ENCODE measurements at places on chromosomes 11 and 22. TPM values are rescaled to one million over a fixed set of nuclear protein-coding genes. Genes with fewer than 3 reads are reported as not detected.

DNA sequence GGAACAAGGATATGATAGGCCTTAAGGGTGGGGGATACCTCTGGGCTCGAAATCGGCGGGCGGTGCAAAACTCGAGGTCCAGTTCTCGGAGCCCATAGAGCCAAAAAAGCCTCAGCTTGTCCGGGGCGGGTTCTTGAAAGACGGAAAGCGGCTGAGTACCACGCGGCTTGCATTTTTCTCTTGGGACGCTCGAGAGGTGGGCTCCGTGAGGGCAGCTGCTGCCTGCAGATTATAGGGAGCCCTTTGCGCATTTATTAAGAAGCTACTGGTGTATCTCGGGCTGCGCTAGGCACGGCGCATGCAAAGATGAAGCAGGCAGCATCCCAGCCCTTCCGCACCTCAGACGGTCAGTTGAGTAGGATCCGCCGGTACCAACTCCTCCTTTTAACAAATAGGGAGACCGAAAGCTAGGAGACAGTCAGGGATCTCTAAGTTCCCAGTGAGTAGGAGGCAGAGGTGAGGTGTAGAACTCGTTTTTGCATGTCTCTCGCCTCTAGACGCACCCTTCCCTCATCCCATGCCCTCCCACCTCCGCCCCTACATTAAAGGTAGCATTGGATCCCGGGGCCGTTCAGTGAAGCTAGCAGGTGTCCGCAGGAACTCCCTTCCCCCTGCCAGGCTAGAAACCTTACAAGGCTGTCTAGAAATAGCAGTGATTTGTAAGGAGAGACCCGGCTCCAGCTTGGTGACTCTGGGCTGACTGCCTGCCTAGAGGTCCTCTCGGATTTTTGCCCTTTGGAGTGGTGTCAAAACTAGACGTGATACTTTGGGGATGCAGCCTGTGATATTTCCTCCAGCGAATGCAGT is 768 bp downstream of the LDHA start:
- DNase-seq: no peak

The MS4A6E gene
- total RNA-seq: not detected

The TBCEL gene
- total RNA-seq: 24.3 TPM

The KLHDC7B gene
- total RNA-seq: 2.0 TPM

GRCh38 chr11:36775756-36776155 is 177.7 kb upstream of the RAG2 start:
- DNase-seq: no peak

- no peak for DNase-seq
Observed at GRCh38 chr11:127136438-127136837, 135.9 kb upstream of the KIRREL3 start.

DNA sequence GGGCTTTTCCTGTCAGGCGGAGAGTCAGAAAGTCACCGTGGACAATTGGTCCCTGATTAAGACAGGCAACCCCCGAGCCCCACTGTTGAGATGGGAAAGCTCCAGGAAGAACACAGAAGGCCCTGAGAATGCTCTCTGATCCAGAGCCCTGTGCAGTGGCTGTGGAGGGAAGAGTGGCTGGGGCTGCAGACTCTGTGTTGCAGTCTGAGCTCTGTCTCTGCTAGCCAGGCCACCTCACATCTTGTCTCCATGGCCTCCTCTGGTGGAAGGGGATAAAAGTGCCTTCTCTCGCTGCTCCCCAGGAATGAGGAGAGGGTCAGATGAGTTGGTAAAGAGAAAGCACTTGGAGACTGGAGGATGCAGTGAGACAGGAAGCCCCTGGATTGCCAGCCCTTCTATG is 141.2 kb downstream of the CEP164 start:
- DNase-seq: no peak

DNA sequence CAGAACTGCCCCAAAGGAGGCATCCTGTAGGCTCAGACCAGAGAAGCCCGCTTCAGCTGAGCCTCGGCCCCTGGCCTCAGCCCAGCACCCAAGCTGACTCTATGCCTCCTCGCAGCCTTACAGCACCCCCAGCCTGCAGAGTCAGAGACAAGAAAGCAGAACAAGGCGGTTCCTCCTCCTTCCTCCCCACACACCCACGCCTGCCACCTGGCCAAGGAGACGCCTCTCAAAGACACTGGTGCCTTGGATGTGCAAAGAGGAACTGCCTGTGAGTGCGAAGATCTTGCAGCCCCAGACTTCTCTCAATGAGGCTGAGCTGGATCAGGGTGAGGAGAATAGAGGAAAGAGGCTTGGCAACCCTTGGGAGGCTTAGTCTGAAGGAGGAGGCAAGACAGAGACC is 60.2 kb downstream of the PDE2A start:
- no peak for DNase-seq

DNA sequence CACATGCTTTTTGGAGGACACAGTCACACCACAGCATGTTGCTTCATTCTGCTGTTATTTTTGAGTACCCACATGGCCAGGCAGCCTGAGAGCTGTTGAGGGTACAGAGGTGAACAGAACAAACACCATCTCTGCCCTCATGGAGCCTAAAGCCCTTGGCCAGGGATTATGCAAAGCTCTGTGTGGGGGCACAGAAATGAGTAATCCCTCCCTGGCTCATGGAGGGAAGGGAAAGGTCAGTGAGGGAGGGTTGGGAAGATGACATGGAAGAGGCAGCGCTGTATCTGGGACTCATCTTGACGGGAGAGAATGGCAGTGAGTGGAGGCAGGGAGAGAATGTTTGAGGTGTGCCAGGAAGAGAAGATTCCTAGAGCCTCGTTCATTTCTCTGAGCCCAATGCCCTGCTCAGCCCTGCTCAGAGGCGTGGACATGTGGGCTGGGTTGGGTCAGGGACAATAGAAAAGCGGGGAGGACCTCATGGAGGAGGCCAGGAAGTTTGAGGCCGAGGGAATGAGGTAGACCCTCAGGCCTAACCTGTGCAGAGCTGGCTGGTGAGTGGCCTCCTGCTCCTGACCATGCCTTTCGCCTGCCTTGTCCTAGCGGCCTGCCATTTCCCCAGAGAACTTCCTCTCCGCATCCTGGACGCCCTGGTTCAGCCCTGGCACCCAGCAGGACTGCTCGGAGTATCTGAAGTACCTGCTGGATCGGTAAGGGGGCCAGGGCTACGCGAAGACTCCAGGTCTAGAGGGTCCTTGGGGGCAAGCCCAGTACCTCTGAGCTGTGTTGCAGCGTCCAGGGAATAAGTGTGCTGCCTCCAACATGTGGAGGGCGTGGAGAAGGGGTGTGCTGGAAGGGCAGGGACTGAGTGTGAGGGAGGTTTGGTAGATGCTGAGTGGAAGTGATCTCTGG is 19.8 kb downstream of the USP35 start:
- DNase-seq: no peak

DNA sequence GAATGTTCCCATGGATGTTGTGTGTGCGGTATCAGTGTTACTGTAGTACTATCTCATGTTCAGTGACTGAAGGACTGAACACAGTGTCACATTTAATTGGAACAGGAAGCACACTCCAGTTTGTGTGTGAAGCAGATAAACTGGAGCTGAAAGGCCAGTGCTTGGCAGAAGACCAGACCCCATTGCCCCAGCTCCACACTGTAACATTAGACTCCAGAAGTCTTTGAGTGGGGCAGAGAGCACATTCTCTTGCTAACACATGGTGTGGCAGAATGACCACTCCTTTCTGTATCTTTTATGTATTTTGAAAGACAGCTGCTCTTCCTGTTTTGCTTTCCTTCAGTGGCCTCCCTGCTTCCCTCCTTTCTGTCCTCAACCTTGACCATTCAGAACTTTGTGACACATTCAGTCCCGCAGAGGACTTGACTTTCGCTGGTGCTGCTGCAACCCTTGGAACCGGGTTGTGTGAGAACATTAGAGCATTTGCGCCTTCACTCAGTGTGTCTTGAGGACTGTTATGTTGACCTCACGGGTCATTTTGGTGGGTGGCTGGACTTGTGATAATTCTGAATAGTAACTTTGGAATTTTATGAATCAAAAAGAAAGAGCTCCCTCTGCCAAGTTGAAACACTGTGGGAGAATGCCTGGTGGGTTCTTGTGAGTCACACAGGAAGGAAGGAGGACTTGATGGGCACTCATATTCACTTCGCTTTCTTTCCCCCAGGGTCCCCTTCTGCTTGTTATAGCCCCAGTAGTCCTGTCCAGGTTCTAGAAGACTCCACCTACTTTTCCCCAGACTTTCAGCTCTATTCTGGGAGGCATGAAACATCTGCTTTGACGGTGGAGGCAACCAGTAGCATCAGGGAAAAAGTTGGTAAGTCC is 26.4 kb downstream of the AMOTL1 start:
- no peak for DNase-seq

GRCh38 chr22:29733362-29734201 is 13.8 kb downstream of the CABP7 start:
- no peak for DNase-seq

DNA sequence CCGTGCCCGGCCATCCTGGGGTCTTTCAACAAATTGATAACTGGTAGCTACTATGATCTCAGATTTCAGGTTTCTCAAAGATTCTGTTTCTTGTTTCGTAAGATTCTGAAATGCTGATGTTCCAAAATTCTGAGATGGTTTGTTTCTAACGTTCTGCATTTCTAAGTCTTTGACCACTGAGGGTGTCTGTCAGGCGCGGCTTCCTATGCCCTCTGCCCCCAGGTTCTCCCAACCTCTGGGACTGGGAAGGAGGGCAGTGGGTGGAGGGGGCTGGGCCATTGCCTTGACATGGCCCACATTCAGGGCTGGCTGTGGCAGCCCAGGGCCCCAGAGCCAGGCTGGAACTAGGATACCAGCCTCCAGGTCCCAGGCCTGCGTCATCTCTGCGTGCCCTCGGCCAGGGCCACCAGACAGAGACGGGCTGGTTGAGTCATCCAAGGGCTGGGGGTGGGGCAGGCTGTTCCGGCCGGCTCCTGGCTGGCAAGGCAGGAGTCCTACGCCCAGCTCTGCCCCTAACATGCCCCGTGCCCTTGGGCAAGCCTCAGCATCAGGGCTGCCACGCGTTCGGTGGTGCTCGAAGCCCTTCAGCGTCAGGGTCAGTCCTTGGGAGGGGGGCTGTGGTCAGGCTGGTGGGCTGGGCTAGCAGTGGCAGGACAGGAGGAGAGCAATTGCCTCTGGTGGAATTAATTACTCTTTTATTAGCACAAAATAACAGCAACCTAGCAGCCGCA is 5.2 kb downstream of the TMEM134 start:
- DNase-seq: no peak

GRCh38 chr22:40394607-40395006 is 24.2 kb downstream of the SGSM3 start:
- no peak for DNase-seq
